T-helper 9 cell (primary cell): ENCODE measurements at places on chromosomes 1 and 21.

- DNase-seq = no peak
Measured at GRCh38 chr1:237961754-237962153, 71.0 kb upstream of the ZP4 start.

DNA sequence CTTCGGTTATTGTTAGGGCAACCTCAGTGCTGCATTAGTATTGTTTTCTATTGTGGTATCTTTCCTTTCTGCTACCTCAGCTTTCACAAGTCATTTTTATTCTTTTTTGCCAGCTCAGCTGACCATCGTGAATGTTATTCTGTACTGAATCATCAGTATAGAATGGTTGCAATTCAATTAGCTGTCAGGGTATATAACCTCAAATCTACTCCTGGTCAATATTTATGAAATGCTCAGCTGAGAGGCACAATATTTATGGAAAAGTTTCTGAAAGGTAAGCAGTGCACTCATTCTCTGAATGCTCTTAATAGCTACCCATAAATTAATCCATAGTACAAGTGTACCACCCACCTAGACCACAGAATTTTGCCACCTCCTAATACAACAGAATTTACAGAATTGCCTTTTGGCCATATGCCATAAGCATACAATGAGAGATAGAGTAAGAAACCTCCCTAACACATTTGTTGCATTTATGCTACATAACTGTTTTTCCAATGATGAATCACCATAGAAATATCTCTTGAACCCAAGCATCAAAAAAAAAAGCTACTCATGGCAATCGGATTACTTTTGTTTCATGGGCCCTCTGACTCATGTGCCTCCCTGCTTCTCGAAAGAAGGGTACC, 732.6 kb upstream of the CHRM3 start:
- no peak for DNase-seq

GRCh38 chr1:30853350-30853749, 55.2 kb downstream of the SDC3 start:
- DNase-seq = no peak

GRCh38 chr1:40621821-40622450, 43.5 kb downstream of the RIMS3 start:
- DNase-seq = no peak

DNA sequence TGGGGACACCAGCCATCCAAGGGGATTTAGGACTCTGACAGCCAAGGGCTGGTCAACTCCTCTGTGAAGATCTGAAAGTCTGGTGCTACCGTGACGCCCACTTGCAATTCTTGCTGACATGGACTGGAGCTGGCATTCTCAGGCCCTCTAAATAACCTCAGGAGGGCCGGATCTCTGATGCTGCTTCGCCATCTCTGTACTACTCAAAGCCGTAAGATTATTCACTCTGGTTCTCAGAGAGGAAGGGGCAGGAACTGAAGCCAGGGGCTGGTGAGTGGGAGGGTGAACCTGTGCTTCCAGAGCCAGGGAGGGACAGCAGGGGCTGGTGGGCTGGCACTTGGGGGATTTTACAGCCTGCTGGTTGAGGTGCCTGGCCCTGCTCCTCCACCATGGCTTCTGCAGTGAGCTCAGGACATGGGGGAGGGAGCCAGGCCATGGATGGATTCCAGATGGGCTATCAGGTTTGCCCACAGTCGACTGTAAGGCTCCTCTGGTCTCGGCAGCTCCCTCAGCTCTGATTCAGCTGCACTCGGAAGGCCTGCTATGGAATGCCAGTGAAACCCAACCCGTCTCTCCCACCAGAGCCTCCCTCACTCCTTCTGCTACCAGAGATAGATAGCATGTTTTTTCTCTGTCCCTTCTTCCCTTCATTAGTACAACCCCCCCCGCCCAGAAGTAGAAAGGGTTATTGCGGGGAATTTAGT, 84.5 kb downstream of the PLXNA2 start:
- DNase-seq = no peak
